COR-L47 (cell line): ENCODE measurements at places on chromosomes 12 and 14.

GRCh38 chr12:132157733-132158409, 13.6 kb downstream of the NOC4L start:
- DNase-seq = no peak

GRCh38 chr14:51844081-51844881, 16.1 kb upstream of the GNG2 start:
- no peak for DNase-seq

DNA sequence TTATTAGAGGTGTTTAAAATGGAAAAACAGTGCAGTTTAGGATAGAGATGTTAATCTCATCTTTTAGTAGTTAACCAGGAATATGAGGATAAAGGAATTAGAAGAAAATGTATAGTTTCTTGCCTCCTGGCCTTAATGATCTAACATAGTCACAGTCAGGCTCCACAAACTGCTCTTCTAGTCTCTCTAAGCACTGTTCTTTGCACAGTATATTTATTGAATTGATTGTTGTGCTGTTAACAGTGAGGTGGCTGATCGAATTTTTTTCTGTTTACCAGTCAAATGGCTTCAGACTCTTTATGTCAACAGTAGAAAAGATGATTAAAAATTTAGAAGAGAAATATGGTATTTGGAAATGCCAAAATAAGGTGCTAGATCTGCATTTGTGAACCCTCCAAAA, 37.8 kb downstream of the ATF7IP start:
- DNase-seq = no peak

- no peak for DNase-seq
These were observed 2.5 kb downstream of the RASSF3 start for GRCh38 chr12:64612843-64613242.

DNA sequence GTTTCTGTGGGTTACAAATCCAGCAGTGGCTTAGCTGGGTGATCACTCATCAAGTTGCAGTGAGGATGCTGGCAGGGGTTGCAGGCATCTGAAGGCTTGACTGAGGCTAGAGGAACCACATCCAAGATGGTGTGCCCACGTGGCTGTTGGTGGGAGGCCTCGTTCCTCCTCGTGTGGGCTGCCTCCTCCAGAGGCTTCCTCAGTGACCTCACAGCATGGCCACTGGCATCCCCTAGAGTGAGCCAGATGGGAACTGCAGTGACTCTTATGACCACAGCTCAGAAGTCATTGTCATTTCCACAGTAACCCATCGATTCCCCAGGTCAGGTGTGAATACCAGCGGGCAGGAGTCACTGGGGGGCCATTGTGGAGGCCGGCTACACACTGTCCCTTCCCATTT, 17.8 kb downstream of the AACS start:
- DNase-seq = no peak

DNA sequence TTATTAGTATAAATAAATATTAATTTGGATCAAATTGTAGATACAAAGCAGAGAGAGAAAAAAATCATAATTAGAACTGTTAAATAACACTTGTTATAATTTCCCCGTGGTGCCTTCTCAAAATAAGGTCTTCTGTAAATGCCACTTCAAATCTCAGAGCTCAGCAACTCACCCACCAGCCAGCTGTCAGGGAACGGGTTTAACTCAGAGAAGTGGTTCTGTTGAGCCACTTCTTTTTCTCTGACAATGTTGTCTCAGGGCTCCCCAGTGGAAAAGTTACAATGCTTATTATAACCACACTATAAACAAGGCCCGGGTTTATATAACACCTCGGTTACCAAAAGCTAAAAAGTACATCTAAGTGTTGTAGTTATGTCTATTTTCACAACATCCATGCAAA, 452.6 kb downstream of the GLT1D1 start:
- DNase-seq = no peak

- DNase-seq = no peak
These were observed 364.8 kb downstream of the CACNA1C start for GRCh38 chr12:2417481-2418160.

DNA sequence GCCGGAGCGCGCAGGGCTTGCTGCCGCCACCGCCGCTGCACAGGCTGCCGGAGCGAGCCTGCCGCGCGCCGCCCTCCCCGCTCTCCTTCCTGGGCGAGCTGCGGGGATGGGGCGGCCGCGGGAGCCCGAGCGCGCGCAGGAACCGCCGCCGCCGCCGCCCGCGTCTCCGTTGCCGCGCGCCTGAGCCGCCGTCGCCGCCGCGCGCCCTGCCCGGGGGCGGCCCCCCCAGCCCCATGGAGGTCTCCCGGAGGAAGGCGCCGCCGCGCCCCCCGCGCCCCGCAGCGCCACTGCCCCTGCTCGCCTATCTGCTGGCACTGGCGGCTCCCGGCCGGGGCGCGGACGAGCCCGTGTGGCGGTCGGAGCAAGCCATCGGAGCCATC, 352 bp downstream of the PLXNC1 start:
- DNase-seq = no peak

DNA sequence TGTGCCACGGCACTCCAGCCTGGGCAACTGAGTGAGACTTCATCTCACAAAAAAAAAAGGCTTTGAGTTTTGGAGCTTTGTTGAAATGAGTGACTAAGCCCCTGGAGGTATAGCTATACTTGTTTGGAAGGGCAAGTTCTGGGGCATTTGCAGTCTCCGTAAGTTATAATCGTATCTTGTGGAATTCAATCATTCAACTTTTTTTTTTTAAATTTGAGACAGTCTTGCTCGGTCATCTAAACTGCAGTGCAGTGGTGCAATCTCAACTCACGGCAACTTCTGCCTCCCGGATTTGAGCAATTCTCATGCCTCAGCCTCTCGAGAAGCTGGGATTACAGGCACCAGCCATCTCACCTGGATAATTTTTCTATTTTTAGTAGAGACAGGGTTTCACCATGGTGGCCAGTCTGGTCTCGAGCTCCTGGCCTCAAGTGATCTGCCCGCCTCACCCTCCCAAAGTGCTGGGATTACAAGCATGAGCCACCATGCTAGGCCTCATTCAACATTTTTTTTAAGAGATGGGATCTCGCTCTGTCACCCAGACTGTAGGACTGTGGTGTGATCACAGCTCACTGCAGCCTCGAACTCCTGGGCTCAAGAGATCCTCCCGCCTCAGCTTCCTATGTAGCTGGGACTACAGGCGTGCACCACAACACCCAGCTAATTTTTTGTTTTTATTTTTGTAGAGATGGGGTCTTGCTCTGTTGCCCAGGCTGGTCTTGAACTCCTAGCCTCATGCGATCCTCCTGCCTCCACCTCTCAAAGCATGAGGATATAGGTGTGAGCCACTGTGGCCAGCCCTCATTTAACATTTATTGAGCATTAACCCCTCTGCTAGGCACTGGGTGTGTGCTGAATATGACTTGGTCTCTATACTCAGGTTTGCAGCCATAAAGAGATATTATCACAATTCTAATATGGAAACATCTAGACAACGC, 133.7 kb upstream of the MAP1LC3B2 start:
- no peak for DNase-seq

- DNase-seq = no peak
These were observed 194.8 kb upstream of the SEL1L start for GRCh38 chr14:81728447-81728846.

- no peak for DNase-seq
These were observed 173.4 kb downstream of the TSPAN9 start for GRCh38 chr12:3250576-3250975.

GRCh38 chr14:91396959-91397815, 20.4 kb downstream of the CCDC88C start:
- DNase-seq = no peak

DNA sequence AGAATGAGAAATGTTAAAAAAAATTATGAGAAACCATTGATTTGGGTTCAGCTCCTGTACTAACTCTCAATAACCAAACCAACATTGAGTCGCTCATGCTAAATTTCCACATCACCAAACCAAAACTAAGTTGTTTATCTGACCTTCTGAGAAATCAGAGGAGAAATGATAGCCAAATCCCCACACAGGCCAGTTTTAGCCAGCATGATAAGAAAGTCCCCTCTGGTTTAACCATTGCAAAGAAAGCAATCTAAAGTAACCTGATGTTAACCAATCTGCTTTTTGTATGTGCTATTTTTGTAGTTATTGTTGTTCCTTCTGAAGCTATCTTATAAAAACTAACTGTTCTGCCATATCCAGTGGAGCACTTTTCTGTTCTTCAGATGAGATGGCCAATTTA, 599.7 kb downstream of the SLC16A7 start:
- DNase-seq = no peak

- DNase-seq = peak; percentile 78
These were observed at the start of gene CFAP73 for GRCh38 chr12:113149361-113150150. Gene CFAP73, plus strand, starts transcription at chr12:113149724. Its CDS starts 134 bp downstream, at chr12:113149858.

DNA sequence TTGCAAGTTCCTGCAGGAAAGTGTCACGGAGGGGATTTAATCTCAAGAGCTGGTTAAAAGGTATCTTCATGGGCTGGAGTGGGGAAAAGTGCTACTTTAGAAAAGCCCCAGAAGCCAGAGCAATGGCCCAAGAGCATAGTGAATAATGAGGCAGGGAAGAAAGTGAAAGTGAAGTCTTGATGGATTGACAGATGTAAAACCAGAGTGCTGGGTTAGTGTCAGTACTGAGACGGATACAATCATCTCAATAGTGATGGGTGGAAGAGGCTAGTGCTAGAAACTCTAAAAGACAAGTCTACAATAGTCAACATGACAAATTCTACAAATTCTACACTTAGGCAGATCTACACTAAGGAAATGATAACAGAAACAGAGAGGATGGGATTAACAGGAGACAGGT, 68.1 kb downstream of the CIT start:
- DNase-seq = no peak

- no peak for DNase-seq
These were observed 795.3 kb downstream of the VRK1 start for GRCh38 chr14:97592341-97592980.

- DNase-seq = no peak
These were observed 55.3 kb upstream of the AMN1 start for GRCh38 chr12:31783996-31784645.

DNA sequence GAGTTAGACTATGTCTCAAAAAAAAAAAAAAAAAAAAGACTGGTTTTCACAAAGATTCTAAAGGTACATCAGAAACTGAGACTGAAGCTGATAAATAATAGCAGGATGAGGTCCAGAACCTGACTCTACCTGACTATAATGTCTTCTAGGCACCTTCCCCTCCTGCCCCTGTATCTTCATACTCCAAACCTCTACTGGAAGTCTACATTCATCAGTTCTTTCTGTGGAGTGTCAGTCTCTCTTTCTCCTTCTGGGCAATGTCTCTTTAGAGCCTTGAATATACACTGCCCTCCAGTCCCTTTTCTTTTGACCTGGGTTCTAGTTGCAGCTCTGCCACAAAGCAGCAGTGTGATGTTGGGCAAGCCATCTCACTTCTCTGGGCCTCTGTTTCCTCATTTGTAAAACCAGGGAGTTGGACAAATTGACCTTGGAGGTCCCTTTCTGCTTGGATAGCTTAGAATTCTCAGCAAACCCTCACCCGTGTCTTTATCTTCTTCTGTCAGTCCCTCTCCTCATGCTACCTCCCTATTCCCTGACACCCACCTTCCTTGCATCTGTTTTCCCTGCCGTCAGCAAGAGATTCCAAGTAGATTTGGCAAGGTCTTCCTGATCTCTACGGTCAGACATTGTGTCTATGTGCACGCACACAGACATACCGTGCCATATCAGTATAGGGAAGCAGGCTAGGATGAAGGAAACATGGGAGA, 4.3 kb downstream of the NFE2 start:
- DNase-seq = no peak

DNA sequence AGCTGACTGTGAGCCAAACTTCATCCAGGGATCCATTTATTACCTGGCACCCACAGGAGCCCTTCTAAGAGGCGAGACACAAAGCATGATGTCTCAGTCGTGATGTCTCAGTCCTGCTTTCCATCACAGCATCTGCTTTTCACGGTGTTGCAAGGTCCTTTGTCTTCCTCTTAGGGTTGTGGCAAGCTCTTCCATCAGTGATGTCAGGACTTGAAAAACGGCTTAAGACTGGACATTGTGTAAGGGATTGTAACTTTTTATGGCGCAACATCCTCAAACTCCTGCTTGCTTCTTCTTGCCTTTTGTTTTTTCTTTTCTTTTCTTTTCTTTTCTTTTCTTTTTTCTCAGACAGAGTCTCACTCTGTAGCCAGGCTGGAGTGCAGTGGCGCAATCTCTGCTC, 586.5 kb upstream of the TMEM132C start:
- DNase-seq = no peak

GRCh38 chr12:116009805-116010204, 267.7 kb downstream of the MED13L start:
- no peak for DNase-seq

DNA sequence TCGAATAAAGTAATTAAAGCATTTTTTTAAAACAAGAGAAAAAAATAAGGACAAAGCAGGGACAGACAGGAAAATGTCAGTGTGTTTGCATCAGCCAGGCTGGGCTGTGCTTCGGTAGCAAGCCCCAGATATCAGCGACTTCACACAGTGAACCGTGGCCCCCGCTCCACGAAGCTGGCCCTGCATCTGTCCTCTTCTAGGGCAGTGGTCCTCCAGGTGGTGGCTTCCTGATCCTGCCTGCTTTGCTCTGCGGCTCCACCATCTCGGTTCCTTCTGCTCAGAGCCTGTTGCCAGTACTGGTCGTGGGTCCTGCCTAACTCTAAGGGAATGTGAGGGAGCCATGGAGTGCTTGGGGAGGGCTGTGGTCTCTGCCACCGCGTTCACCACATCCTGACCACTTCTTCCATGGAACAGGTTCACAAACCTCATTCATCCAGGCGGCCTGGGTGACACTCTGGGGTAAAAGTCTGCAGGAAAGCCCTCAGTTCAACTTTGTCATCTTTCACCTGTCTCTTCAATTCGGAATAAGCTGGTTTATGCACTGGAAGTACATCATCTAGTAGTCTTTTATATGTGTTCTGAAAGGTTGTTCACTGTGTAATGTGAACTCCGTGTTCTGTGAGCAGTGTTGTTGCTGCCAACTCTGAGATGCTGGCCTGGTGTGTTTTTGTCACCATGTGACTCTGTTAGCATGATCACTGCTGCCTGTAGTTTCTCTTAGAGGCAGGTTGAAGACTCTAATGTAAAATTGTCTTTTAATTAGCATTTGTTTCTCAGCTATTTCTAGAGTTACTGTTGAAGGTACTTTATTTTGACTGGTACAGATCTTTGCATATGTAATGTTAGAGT, 47.9 kb downstream of the ANKRD9 start:
- DNase-seq = no peak

GRCh38 chr12:99026332-99027054, 381.4 kb downstream of the APAF1 start:
- no peak for DNase-seq
